ENCODE measurements at places on chromosomes 11 and 22. TPM values are rescaled to one million over a fixed set of nuclear protein-coding genes. Genes with fewer than 3 reads are reported as not detected.

Gene NNMT
- 1,213 TPM for total RNA-seq

Gene PATE2
- not detected for total RNA-seq

Gene MMP12
- total RNA-seq, result not detected

DNA sequence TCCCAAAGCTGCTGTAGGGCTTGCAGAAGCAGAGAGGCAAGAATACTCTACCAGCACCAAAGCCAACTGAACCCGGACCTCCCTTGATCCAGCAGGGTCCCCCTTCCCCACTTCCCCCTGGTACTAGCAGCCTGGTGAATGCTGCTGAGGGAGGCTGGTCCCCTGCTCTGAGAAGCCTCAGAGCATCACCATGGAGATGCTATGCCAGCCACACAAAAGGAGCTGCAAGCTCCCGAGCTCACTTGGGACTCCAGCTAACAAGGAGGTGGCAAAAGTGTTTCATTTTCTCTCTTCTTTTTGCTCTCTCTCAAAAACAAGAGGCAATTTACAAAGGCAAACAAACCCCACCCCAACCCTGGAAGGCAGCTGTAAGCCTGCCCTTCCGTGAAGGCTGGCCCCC, 509.8 kb downstream of the BUD13 start:
- no peak for DNase-seq

DNA sequence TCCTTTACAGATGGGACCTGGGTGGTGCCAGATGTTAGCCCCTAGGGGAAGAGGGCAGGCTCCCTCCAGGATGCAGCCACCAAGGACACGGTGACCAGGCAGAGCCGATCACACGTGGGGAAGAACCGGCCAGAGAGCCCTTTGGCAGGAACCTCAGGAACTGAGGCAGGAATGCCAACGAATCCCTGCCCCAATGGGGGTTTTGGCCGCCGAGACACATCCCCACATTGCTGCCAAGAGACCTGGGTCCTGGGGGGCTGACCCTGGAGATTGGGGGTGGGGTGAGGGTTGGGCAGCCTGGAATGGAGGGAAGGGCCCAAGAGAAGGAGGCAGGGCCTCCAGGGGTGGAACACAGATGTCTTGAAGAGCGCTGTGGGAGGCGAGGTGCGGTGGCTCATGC, 28.7 kb upstream of the LMO1 start:
- no peak for DNase-seq

DNA sequence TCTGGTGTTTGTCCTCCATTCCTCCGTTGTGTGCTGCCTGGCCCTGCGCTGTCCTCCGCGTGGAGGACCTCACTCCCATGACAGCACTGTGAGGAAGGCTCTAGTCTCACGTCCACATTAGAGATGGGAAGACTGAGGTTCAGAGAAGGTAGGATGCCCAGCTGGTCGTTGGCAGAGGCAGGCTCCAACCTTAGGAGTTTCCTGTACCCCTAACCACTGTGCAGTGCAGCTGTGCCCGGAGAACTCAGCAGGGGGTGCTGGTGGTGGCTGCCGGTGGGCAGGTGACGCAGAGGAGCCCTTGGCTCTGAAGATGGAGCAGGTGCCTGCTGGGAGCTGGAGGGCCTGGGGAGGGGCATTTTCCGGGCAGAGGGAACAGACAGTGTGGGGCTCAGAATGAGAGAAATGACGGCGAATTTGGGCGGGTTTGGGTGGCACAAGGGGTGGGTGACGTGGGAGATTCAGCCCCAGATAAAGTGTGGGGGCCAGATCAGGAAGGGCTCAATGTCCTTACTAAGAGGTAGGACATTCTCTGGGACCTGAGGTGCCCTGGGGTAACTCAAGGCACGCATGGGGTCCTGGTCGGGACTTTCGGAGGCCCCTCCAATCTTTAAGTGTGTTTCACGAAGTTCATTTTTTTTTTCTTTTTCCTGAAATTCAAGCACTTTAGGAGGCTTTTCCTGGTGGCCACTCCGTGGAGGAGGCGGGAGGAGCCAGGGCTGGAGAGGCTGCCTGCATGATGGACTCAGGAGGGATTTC, 535.0 kb downstream of the TBC1D22A start:
- no peak for DNase-seq

DNA sequence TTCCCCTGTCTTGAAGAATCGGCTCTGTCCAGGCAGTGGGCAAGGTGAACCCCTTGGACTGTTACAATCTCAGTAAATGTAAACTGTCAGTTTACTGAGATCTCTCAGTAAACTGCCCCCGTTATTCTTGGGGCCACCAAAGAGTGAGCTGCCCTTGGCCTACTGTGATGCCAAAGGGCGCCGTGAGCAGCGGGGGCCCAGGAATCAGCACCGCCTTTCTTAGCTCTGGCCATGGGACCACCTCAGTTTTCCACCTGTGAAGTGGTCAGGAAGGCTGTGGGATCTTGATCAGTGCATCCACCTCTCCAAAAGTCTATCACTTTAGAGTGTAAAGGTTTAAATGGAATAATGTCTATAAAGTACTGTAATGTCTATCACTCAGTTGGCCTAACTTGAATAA, 57.1 kb downstream of the THAP12 start:
- DNase-seq, result no peak
